ENCODE measurements at places on chromosomes 5 and 9.

DNA sequence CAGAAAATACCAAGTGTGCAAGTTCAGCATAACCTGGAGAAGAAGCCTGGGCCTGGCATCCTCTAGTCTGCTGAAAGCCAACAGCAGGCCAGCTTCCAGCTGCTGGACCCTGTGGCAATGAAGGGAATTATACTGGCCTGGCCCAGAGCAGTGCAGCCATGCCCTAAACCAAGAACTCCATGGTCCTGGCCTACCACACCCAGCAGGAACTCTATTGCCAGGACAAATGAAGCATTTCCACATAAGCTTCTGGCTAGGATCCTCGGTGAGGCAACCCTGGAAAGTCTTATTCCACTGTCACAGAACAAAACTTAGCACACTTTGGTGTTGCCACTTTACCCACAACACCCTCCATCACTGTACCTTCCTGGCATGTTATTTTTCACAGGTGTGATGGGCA is 35.5 kb downstream of the CDK5RAP2 start:
- no peak for DNase-seq

- DNase-seq, result no peak
These were observed 98.6 kb downstream of the GIN1 start for GRCh38 chr5:103021314-103021713.

DNA sequence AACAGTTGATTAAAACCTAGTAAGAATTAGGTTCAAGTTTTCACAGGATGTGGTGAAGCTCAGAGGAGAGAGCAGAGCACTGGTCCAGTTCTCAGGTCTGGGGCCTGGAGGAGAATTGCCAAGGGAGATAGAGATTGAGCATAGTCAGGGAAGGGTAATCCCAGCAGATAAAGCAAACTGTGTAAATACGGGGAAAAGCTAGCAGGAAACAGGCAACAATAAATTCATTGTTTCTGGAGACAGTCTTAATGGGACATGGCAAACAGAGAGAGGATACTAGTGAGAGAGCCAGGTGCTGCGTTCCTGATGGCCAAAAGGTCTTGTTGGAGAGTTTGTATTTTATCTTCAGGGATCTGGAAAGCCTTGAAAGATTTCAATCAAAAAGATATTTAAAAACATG is 333.0 kb downstream of the PDE4D start:
- no peak for DNase-seq

DNA sequence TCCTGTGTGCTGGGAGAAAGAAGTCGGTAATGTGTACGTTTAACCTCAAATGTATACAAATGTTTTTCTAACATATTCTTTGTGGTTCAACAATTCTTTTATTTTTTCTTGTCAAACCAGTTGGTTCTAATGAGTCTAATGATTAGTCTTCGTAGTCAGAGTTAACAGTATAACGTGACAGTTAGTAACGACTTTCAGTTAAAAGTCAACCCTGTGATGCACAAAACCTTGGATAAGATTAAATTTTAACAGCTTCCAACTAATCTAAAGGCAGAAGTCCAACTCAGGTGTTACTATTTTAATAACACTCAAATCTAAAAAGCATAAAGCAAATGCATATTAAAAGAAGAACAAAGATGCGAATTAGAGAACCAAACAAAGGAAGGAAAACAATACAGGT is 47.0 kb downstream of the SEMA6A start:
- no peak for DNase-seq

DNA sequence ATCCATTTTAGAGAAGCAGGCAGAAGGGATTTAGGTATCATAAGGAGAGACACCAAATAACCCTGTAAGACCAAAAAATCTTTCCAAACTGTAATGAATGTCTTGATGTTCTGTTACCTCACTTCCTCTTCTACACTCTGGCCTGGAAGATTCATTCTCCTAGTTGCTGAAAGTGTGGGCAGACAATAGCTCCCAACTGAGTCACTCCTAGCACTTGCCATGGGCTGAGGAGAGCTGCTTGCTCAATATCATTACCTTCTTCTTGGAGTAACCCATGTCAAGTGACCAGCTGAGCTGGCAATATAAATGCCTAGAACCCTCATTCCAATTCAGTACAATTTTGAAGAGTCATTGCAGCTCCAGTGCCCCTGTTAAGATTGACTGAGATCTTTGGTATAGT is 1985.5 kb upstream of the CDH6 start:
- no peak for DNase-seq

DNA sequence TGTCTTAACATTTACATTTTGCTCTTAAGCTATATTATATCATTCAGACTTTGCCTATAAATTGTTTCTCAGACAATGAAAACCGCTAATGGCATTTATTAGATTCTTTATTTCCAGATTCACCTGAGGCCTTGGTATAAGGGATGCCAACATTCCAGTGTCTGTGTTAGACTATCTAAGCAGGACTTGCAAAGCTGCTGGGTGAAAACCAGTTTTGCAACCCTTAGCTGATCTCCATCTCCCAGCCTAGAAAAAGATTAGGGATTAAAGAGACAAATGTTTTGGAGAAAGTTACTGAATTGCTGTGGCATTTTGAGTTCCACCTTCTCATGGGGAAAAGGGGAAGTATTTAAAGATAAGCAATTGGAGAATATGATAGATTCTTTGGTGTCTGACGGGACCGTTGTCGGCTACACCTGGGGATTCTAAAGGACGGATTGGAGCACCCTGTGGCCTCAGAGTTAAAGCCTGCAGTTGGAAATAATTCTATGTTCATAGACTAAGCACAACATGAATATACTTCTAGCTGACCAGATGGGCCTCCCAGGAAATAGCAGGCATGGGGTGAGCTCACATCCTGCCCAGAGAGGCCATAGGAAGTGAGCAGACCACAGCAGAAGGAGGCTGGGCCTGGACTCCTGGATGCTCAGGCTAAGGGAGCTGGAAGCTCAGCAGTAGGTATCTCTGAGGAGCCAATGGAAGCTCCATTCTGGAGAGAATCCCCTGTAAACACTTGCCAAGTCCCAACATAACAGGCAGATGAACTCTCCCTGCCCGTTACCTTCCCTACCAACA is 21.8 kb downstream of the ENTREP1 start:
- no peak for DNase-seq

- no peak for DNase-seq
These were observed 11.8 kb downstream of the BRD3 start for GRCh38 chr9:134055981-134056461.

DNA sequence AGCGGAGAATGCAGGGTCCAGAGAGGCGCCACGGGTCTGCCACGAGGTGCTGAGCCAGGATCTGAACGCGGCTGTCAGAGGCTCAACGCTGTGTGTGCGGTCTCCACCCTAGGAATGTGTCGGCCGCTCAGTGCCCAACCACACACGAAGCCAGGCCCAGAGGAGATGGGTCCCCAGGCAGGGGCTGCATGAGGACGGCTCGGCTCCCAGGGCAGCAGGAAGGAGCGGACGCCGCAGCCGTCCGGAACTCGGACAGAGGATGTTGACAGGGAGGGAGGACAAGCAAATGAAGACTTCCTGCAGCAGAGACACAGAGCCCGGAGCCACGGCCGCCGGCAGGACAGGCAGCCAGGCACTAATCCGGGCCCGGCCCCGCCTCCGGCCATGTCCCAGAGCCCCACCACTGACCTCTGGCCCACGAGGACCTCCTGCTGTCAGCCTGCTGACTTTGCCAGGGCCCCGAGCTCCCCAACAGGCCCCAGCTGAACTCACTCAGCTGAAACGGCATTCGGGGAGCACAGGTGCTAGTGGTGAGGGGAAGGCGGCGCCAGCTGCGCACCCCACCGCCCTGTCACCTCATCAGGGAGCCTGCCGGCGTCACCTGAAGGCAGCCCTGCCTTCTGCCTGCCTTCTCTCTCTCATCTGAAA is 12.7 kb downstream of the VAV2 start:
- no peak for DNase-seq

GRCh38 chr9:129206905-129207304 is 28.8 kb upstream of the IER5L start:
- DNase-seq, result no peak

DNA sequence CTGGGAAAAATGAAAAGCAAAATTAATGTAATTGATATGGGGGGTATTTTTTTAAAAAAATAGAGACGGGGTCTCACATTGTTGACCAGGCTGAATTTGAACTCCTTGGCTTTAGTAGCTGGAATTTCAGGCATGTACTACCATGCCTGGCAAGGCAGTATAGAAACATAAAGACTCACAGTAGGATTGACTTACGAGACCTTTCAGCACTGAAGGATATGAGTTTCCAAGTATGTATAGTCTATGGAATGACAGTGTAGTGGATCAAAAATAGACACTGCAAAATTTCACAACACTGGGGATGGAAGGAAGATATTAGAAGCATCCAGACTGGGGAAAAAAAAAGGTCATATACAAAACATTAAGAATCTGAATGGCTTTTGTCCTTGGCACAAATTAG is 6.8 kb downstream of the DCP2 start:
- no peak for DNase-seq

- no peak for DNase-seq
These were observed 59.6 kb downstream of the C9orf152 start for GRCh38 chr9:110148384-110148783.

- DNase-seq, result no peak
These were observed 22.9 kb upstream of the SPATA31C2 start for GRCh38 chr9:88161144-88161543.

GRCh38 chr9:94160594-94161501 is 76.6 kb downstream of the PTPDC1 start:
- no peak for DNase-seq

GRCh38 chr9:2839040-2839439 is 4.9 kb downstream of the PUM3 start:
- DNase-seq, result no peak

- DNase-seq, result no peak
These were observed 54.9 kb downstream of the FGF18 start for GRCh38 chr5:171474230-171474813.

GRCh38 chr5:147858565-147858964 is 19.9 kb upstream of the SCGB3A2 start:
- DNase-seq, result no peak

GRCh38 chr5:131230406-131230805 is 33.4 kb upstream of the CDC42SE2 start:
- DNase-seq, result no peak

DNA sequence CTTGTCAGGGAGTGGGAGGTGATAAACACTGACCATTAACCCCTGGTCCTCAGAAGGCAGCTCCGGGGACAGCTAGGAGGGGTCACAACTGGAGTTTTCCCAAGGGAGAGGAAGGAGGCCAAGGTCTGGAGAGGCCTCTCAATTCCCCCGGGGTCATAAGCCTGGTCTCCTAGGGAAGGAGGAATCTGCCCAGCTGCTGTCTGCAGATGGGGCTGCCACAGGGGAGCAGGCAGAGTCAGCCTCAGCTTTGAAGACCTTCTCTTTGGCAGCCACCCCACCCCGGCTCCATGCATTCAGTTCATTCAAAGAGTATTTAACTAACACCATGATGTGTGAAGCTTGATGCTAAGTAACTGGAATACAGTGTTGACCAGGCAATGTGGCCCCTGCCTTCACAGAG is 74.6 kb upstream of the HSPA9 start:
- no peak for DNase-seq

GRCh38 chr5:88756953-88757352 is 126.0 kb downstream of the MEF2C start:
- DNase-seq, result no peak

DNA sequence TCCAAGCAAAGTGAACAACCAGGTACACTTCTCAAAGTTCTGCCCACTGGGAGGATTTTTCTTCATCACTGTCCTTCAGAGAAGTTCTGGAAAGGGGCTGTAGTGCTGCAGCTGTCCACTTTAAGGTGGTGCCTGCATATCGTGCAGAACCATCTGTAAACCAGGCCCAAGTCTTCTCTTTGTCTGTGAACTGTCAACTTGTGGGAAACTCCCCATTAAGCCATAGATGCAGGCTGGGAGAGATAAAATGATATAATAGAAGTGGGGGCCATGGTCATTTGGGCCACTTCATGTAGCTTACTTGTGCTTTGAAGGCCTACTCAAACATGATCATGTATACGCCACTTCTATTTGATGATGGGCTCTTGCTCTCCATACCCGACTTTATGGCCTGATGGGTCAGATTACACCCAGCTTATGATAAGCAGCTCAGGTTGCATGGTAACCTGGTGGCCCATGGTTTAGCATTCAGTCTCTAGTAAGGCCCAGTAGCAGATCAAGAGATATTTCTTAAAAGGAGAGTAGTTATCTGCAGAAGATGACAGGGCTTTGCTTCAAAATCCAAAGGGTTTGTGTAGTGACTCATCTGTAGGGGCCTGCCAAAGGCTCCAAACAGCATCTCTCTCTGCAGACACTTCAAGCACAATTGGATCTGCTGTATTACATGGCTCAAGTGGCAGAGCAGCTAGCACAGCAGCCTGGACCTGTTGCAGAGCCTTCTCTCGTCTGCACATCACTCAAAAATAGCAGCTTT is 15.7 kb upstream of the BTF3 start:
- no peak for DNase-seq

- no peak for DNase-seq
These were observed 107.1 kb downstream of the OXCT1 start for GRCh38 chr5:41763081-41763480.

- DNase-seq, result no peak
These were observed 30.0 kb downstream of the ZNF131 start for GRCh38 chr5:43150748-43151147.

- no peak for DNase-seq
These were observed 544.4 kb downstream of the EFNA5 start for GRCh38 chr5:107126341-107126740.

DNA sequence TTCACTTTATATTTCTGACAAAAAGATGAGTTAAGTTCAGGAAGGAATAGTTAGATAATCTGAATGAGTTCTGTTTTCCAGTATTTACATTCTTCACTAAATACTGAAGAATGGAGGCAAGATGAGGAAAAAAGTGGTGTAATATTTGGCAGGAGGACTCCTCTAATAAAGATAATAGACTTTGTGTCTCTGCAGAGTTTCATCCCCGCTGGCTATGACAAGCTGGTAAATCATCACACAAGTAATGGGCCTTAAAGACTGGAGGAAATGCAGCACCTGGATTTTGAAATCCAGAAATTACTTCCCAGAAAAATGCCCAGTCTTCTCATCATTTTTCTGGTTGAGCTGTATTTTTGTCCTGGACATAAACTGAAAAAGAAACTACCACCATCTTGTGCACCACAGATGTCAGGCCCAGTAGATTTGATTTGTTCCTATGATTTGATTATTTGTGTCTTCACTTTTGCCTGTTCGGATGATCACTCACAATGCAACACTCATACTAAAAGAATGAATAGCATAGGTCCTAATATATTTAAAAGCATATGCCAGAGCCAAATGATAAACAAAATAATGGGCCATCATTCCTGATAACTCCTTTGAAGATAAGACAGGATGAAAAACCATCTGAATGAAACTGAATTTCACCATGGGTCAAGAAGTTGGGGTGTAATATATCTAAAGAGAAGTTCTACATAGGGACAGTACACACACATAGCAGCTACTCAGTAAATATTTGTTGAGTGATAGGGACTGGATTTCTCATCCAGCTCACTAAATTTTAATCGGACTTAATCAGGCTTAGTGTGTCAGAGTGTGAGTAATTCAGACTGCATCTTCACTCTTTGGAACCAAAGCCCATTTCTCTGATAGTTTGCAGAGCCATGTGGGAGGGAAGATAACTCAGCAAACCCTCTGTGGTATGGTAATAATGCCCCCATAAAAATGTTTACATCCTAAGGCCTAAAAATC is 200.5 kb downstream of the HINT1 start:
- no peak for DNase-seq

GRCh38 chr9:137116728-137117127 is 2.2 kb upstream of the DPP7 start:
- DNase-seq, result no peak

- no peak for DNase-seq
These were observed 30.7 kb downstream of the AOPEP start for GRCh38 chr9:94757158-94757557.

Measured in NCI-H1048 (cell line).